NCI-H2081 treated with DMSO at 0.1 percent for 48 hours (cell line): ENCODE measurements at places on chromosomes 3 and 15.

GRCh38 chr15:68373028-68373427 lies 58.9 kb downstream of the ITGA11 start:
- DNase-seq, result no peak

DNA sequence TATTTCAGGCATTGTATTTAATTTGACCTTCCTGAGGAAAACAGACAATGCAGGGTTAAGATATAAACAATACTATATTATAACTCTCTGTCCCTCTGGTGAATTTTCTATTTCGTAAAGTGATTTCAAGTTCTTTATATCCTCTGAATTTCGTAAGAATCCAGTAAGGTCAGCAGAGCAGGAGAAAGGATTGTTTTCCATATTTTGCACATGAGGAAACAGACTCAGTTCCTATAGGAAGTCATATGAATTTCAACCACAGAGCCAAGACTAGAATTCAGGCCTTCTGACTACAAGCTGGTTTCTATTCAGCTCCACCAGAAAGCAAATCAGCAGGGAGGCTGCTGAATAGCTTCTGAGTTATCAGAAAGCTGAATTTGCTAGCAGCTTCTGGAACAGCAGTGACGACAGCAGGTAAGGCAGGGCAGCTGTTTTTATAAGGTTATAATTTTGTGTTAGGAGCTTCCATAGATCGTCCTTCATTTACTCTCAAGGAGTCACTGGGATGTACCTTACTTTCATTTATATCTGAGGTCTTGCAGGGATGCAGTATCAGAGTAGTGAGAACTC lies 11.1 kb upstream of the PLAAT1 start:
- DNase-seq, result no peak

- no peak for DNase-seq
Measured at GRCh38 chr3:37661615-37662306, 199.9 kb upstream of the CTDSPL start.

DNA sequence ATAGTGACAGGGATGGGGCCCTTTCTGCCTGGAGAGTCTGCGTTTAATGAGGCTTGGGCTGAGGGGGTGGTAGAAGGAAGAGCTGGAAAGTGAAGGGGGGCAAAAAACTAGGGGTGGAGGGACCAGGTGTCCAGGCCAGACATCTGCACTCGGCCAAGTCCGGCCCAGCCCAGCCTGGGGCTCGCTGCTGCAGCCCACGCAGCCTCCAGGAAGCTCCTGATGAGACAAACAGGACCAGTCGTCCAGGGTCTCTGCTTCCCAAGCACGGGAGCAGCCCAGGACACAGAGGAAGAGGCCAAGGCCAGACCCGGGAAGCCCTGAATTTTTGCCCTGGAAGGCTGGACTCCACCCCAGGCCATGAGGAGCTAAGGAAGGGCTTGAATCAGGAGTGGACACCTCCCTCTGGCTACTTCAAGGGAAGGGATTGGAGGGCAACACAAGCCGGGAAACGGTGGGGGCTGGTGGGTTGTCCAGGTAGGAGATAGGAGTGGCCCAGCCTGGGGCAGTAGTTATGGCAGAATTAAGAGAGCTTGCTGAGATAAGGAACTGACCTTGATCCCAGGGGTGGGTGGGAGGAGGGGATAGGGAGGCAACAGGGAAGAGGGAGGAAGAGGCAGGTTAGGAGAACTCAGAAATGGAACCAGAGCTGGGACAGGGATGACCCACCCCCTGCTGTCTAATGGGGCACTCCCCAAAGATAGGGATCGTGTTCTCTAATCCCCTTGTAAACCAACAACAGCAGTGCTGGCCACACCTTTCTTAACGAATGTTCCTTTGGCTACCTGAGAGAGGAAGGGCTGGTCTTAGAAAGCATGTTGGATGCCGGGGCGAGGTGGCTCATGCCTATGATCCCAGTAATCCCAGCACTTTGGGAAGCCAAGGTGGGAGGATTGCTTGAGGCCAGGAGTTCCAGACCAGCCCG lies 89.5 kb downstream of the ANP32A start:
- no peak for DNase-seq

- no peak for DNase-seq
Measured at GRCh38 chr3:86942206-86942605, 48.7 kb downstream of the VGLL3 start.
